Cardiac fibroblast (primary cell): ENCODE measurements at places on chromosomes 5 and 9.

- DNase-seq, result peak; percentile 63
These were observed 726 bp downstream of the DAP start for GRCh38 chr5:10760096-10760920.

- DNase-seq, result no peak
These were observed 8.7 kb downstream of the TTC39B start for GRCh38 chr9:15298362-15298761.

DNA sequence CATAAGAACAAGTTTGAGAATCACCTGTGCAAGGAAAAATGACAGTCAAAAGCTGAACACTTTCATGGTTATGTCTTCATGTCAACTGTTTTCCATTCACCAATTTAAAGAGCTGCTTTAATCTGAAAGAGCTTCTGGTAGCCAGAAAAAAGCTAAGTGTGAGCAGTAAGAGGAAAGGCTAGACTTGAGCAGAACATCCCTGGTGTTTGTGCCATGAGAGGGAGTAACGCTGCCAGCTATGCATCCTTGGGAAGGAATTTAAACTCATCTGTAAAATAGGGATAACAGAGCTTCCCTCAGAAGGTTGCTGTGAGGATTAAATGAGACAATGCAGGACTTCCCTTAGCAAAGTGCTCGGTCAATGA is 193.7 kb downstream of the MAPKAP1 start:
- no peak for DNase-seq

DNA sequence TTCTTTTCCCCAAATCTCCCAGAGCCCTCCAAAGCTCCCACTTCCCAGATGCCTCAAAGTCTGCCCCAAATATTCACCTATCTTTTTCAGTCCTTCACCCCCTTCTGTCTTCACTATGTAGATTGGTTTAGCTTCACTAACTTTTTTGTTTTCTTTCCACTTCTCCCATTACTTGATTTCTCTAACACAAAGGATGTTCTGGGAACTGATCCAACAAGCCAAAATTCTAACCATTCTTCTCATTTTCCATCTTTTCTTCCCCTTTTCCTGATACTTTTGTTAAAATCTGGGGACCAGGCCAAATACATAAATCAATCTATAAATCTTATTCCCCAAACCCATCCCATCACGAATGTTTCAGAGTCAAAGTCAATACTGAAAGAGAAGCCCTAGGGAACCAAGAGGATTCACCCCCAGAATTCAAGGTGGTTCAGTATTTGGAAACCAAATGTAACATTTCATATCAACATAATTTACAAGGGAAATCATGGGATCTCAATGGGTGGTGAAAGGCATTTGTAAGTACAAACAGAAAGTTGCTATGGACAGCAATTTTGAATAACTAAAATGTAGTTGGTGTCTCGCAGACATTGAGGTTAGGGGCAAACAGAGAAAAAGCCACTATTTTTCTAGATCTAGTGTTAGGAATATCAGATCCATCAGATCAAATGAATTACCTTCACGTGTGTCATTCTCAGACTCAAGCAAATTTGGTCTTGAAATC is 35.3 kb downstream of the APTX start:
- DNase-seq, result no peak

GRCh38 chr9:106745457-106745856 is 117.5 kb upstream of the ZNF462 start:
- peak; percentile 39 for DNase-seq

GRCh38 chr5:131109540-131110255 is 55.4 kb downstream of the HINT1 start:
- peak; percentile 60 for DNase-seq

GRCh38 chr5:42842921-42843641 is 31.4 kb upstream of the SELENOP start:
- DNase-seq, result no peak

GRCh38 chr9:16030528-16031185 is 477.8 kb downstream of the CCDC171 start:
- DNase-seq, result peak; percentile 75

- no peak for DNase-seq
These were observed 175.7 kb upstream of the SMIM23 start for GRCh38 chr5:171609806-171610452.

GRCh38 chr9:136566901-136567300 is 21.1 kb upstream of the NOTCH1 start:
- DNase-seq, result peak; percentile 62

DNA sequence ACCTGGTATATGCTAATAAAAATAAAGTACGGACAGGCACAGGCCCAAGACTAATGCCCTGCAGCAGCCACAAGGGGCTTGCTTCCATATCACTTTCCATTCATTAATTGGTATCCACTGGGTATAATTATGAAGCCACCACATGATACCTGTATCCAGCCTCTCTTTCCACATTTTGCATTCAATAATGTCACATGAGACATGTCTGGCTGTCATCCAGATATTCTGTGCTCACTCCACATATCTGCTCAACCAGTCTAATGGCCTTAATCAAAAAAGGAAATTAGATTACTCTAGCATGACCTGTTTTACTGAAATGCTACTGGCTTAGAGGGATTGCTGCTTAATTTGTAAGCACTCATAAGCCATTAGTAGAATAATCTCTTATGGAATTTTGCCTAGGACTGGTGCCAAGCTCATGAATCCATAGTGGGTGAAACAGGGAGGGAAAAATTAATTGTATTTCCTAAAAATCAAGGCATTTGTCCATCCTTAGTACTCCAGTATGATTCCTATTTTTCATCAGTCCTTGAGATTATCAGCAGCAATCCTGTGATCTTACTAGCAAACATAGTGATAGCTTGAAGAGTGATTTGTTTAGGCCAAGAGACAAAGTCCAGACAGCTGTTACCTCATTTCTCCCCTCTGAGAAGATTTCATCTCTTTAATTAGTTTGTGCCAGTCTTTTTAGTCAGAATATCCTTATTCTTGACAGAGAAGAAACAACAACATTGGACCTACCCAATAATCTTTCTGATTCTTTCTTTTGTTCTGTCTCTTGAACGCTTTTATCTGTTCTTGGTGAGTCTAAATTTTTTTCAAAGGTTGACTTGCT is 119.2 kb upstream of the ABCA1 start:
- DNase-seq, result no peak

DNA sequence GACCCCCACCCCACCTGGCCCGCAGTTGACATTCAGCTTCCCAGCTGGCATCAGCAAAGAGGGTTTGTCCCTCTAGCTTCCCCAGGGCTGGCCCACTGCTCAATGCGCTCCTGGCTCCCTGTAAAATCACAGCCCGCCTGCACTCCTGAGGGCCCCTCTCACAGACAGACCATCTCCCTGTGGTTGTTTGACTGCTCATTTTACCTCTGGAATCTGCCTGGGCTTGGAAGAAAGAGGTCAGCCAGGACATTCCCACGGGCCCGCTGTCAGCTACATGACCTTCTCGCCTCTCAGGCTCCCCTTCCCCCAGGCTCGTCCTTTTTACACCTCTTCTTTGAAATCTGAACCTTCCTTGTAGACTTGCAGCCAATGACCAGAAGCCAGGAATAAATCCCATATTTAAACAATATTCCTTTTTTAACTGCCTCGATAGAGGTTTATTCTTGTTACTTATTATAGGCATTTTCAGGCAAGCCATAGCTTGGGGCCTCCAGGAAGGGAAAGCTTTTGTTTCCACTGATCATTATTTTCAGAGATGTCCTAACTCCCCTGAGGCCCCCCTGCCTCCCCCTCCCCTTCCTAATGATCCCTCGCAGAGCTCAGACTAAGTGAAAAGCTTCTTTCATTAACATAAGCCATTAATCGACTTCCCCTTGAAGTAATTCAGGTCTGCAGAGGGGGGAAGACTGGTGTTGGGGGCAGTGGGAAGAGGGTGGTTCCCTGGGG is 76.3 kb upstream of the IQGAP2 start:
- no peak for DNase-seq

DNA sequence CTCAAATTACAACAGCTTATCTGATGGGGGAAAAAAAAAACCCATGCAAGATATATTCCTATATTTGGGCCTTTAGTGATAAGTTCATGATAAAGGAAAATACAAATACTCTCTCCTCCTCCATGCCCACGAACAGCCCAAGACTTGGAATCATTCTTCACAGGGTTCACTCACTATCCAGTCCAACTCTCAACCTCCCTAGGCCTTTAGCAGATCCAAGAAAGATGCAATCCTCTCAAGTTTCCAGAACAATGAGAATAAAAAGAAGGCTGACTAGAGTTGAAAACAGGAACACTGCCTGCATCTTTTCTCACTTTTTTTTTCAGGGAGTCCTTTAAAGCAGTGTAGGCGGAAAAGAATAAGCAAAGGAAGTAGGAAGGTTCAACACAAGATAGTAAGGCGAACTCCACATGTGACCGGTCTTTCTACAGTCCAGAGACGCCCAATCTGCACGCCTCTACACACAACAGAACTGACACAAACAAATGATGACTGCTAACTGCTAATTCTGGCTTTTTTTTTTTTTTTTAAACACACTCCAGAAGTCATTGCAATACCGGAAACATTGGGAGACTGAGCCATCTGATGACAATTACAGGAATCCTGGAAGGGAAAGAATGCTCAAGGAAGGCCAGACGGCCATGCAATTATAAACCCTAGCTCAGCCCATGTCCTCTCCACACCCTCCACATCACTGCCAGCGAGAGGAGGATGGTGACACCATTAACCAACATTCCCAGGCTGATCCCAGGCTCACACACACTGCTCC is 75.4 kb downstream of the BNC2 start:
- peak; percentile 92 for DNase-seq

DNA sequence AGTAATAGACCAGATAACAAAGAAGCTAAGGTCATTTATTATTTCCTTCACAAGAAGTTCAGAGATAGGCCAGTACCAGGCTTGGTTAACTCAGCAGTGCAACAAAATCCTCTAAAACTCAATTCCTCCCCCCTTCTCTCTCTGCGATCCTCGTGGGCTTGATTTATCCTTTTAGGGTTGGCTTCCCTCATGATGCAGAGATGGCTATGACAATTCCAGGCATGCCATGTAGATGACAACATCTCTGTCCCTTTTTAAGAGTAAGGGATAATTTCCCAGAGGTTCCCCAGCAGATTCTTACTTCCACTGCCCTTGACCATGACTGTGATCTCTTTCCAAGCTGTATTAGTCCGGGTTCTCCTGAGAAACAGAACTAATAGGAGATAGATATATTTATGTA is 28.7 kb upstream of the DAP start:
- DNase-seq, result peak; percentile 6

- DNase-seq, result no peak
These were observed 803 bp upstream of the CCNO start for GRCh38 chr5:55234121-55234700.

DNA sequence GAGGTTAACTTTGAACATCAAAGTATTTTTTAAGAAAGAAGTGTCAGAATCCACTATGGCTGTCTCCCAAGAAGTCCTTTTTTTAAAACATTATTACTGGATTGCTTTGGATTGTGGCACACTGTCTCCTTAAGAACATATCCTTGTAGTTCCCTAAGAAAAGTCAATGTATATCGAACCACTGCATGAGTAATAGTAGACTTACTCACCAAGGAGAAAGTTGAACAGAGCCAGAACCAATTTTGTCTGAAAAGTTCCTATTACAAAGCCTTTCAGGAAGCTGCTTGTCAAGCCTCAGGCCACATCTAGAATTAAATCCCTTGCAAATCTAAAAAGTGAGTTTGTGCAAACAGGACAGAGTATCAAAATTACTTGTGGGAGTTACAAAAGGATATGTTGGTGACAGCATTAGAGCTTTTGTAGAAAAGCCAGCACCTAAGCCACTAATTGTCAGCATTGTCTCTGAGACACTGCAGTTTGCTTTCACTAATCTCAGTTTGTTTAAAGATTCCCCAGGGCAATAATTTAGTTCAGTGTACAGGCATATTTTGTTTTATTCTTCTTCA is 195.4 kb downstream of the MPDZ start:
- DNase-seq, result peak; percentile 42

- peak; percentile 36 for DNase-seq
These were observed 41.2 kb upstream of the CTSL start for GRCh38 chr9:87684627-87685219.

DNA sequence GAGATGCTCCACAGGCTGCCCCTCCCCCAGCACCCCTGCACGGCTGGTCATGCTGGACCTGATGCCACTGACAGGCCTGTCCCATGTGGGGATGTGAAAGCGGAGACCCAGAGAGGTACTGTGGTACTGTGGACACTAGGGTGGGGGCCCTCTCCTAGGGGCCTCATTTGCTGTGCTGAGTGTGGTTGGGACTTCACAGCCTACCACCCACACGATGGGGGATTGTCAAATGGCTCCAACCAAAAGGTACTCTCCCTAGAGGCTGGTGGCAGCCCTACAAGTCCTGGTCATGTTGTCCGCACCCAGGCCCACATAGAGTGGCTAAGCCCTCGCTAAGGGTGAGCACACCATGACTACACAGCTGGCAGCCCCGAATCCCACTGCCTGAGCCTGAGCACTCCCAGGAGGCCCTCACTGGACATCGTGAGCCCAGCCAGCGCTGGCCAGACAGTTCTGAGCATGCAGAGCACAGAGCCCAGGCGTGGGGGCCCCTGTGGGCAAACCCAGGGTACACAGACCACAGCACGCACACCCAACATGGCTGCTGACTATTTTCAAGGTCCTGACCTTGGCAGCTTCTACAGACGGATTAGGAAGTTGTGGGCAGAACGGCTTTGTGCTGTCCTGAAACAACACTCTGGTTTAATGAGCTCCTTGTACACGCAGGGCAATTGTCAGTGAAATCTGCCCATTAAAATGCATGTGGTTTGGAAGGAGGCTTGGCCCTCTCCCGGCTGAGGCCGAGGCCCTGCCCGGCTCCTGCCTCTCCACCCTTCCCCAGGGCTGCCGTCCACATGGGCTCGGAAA is 214.1 kb downstream of the HSPA4 start:
- DNase-seq, result no peak

GRCh38 chr5:33806738-33807442 is 84.9 kb downstream of the ADAMTS12 start:
- DNase-seq, result peak; percentile 93

DNA sequence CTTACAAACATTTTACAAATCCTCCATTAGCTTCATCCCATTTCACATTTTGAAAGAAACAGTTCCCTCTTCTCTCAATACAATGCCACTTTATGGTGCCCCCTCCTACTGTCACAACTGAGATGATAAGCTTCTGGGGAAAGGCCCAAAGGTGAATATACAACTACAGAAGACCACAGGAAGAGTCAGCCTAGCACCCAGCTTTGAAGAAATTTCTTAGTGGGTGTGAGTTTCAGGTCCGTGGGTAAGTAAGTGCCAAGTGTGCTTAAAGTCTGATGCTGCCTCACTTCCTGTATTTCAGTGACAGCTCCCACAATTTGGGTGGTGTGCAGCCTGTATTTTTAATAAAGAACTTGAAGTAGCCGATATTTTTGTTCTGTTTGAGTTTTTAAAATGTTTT is 68.1 kb downstream of the ARHGEF28 start:
- DNase-seq, result no peak

- no peak for DNase-seq
These were observed 501.5 kb downstream of the ELAVL2 start for GRCh38 chr9:23324511-23324910.
